ENCODE measurements at places on chromosomes 7 and 10.

GRCh38 chr7:112300831-112301407 lies 94.4 kb downstream of the ZNF277 start:
- no peak for DNase-seq

GRCh38 chr10:124389613-124390361 lies 28.9 kb downstream of the OAT start:
- no peak for DNase-seq

GRCh38 chr7:92806496-92806895 lies 29.9 kb downstream of the CDK6 start:
- DNase-seq: no peak

DNA sequence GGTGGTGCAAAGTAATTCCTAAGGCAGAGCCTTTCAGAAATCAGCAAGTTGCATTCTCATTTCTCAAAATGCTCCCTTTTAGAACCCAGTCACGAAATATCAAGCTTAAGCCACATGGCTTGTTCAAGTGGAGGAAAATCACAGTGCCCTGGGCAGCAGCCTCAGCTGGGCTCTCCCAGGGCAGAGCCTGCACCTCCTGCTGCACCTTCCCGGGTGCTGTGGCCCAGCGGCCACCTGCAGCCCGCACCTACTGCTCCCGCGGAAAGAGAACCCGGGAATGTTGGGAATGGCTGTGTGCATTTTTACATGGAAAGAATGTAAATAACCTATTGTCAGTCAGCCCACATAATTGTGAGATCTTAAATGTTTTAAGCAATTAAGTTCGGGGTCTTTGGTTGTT lies 396.5 kb upstream of the VSTM2A start:
- no peak for DNase-seq

- no peak for DNase-seq
Observed at GRCh38 chr10:102732661-102733060, 11.1 kb upstream of the WBP1L start.

- DNase-seq: no peak
Observed at GRCh38 chr7:140673774-140674155, 1.0 kb downstream of the ADCK2 start.

- DNase-seq: no peak
Observed at GRCh38 chr10:10584161-10584560, 433.5 kb upstream of the CELF2 start.

GRCh38 chr7:10707519-10707918 lies 266.2 kb upstream of the PHF14 start:
- no peak for DNase-seq

GRCh38 chr10:70832221-70832620 lies 16.5 kb downstream of the SGPL1 start:
- DNase-seq: no peak

- DNase-seq: peak; percentile 50
Observed at GRCh38 chr7:108299251-108299973, 156.8 kb downstream of the NRCAM start.

DNA sequence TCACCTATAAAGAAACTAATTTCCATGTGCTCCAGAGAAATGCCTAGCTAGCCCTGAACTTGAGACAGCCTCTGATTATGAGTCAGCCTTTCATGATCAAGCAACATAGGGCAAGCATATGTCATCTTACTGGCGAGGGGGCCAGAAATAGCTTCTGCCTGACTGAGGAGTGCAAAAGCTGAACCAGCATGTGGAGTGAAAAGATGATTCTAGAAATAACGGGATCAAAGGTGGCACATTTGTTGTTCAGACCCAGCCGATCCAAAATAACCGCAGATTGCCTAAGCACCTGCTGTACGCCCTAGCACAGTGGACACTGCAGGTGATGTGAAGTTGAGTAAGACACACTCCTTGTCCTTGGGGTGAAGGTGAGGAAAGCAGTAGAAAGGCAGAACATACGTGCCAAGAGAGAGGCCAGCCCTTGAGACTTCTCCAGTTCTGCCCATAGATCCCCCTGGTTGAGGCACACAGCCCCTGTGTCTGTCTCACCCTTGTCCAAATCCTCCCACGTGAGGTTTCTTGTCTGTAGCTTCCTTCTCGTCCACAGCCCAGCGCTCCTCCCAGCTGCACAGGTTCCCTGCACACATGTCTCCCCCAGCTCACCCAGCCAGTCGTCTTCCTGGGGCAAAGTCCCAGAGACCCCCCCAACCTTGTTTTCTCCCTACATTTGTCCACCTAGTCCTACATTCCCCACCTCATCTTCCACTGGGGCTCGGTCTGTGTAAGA lies 2.8 kb upstream of the BCL7B start:
- DNase-seq: peak; percentile 80

DNA sequence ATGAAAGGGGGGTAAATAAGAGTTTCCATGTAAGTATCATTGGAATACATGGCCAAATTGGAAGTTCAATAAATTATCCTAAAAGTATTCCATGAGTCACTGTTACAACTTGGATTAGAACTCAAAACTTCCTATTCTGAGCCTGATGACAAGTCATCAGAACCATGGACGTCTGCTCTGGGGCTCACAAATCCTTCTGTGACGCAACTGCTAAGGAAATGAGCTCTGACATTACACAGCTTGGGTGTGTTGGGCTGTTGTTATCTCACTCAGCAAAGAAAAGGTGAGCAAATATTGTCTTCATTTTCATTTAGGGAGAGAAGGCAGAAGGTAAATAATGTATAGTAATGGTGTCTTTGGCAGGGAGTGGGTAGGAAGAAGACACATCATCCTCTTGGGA lies 214.8 kb upstream of the ADO start:
- no peak for DNase-seq

DNA sequence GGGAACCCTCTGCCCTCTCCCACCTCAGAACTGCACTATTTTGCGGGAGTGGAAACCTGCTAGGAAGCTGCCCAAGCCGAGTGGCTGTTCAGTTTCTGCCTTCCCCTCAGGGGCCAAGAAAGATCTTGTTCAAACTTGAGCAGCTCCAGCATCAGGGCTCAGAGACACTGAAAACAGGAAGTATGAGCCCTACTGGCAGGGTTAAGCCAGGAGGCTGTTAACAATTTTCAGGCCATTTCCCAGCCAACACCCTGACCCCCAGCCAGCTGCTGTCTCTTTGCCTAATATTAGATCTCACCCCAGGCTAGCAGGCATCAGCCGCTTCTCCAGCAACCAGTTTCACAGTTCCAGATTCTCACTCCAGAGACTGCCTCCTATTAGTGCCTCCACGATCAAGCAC lies 9.2 kb downstream of the PLAU start:
- DNase-seq: no peak

DNA sequence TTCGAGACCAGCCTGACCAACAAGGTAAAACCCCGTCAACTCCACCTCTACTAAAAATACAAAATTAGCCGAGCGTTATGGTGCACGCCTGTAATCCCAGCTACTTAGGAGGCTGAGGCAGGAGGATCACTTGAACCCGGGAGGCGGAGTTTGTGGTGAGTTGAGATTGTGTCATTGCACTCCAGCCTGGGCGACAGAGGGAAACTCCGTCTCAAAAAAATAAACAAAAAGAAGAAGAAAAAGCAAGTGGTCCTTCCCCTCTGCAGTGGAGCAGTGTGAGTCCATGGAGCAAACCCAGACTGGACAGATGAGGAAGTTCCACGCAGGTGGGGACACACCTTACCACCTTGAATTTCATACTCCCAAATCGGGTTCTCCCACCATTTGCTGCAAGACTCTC lies 13.1 kb upstream of the SERPINE1 start:
- DNase-seq: no peak

DNA sequence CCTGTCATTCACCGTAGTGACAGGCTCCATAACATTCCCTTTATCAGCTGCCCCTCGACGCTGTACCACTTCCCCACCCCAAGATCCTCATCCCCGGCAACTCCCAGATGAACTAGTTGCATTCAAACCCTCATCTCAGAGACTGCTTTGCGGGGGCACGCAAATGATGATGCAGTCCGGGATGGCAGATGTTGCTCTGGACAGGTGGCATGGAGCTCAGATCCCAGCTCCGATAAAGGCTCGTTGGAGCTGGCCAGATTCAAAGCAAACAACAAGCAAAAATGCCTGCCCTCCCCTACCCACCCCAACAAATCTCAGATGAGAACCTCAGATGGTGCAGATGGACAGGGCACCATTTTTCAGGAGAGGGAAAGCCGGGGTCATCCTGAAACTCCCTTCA lies 46.7 kb downstream of the CARD11 start:
- DNase-seq: no peak

- DNase-seq: no peak
Observed at GRCh38 chr10:59965899-59966650, 59.7 kb upstream of the CCDC6 start.

DNA sequence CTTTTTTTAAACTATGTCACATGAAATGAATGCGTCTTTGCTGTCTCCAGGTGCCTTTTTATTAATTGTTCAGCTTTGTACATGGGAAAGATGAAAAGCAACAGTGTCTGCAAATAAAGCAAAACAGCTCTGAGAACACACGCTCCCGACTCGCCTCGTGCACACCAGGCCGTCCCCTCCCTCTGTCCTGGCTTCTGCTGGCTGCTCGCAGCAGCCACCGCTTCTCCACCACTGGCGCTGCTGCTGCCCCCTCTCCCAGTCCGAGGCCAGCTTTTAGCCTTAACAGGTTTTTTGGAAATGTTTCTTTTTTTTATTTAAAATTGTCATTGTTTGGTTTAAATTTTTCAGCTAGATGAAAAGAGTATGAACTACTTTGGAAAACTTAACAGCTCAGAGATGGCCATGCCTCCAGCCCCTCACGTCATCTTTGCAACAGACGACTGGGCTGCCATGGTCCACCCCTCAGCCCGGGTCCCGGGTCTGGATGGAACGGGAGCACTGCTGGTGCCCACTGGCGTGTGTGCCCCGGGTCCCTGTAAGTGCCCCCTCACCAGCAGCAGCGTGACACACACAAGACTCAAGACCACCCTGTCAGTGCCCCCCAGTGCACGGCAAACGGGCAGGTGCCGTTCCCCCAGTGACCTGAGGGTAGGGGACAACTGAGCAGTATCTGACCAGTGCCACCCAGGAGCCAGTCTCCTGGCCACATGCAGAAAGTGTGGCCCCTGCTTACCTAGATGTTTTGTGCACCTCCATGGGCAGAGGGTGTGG lies 415.6 kb upstream of the FOXK1 start:
- no peak for DNase-seq

DNA sequence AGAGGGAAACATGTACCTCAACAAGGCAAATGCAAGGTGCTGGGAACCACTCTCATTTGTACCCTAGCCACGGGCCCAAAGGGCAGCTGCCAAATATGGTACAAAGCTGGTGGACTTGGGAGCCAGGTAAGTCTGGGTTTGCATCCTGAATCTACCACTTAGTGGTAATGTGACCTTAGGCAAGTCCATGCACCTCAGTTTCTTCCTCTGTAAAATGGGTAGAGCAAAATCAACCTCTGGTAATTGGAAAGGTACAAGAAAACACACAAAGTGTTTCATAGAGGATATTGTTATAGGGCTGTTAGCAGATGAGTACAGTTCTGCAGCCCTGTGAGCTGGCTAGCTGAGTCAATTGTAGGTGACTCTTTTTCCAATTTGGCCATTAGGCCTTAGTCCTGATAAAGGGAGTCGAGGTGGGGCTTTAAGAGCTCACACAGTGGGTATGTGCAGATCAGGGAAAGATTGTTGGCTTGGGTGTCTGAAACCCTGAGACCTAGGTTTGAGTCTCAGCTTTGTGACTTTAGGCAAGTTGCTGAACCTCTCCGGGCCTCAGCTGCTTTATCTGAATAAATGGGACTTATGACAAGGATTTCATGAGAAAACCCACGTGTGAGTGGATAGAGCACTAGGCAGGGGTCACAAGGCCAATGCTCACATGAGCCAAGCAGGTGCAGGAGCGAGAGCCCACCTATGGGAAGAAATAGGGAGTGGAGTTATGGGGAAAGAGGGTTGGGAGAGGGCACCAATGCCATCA lies 121.3 kb upstream of the GDF10 start:
- DNase-seq: no peak

- no peak for DNase-seq
Observed at GRCh38 chr10:46553238-46554049, 3.0 kb downstream of the GPRIN2 start.

DNA sequence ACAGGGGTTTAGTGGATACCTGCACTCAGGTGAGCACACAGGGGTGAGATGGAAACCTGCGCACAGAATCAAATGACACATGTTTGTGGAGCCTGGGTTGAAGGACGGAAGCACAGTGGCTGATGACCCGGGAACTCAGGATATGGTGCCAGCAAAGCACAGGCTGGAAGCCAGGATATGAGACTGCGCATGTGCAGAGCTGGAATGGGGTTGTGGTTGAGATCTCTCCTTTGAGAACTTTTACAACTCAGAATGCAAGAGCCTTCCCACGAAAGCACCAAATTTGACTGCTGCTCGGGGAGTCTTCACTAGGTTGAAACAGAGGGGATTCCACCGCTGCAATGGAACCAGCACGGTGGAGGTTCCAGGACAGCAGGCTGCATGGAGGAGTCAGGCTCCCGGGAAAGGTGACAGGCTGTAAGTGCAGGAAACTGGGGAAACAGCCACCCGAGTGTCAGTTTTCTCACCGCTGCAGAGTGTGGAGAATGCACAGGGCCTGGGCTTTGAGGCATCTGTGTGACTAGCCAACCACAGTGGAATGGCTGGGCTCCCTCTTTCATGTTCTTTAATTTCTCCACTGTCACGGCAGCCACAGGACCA lies 133.4 kb upstream of the TCERG1L start:
- no peak for DNase-seq

DNA sequence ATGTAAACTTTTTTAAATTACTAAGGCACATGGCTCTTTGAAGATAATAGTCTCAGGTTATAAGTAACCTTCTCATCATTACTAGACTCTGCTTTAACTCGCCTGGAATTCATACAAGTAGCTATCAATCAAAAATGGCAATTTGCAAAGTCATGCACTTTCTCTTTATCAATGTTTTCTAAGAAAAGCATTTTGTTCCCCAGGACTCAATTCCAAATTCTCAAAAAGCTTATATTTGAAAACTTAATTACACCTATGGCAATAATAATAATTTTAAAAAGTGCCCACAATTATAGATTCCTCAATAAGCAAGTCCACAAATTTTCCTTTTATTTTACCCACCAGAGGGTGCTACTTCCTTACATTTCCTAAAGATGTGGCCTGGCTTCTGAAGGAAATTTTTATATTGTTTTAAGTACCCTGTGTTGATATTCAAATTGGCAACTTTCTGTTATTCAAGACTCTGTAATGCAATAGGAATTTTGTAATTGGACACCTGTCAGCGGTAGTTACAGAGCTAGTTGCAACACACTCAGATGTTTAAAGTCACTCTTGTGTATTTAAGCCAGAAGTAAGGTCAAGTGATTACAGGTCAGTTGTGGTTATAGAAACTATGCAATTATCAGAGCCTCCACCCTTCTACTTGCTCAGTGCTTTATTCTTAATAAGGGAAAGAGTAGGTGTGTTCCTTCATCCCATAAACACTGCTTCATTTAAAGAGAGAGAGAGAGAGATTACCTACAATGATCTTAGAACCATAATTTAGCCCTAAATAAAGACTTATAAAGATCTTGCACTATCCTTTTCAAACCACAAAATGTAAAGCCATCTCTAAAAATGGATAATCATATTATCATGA lies 47.1 kb upstream of the HYAL4 start:
- DNase-seq: peak; percentile 91

GRCh38 chr7:47036909-47037308 lies 545.0 kb downstream of the TNS3 start:
- no peak for DNase-seq

- no peak for DNase-seq
Observed at GRCh38 chr7:124033095-124033806, 384 bp upstream of the TMEM229A start.

- DNase-seq: no peak
Observed at GRCh38 chr10:97891497-97892167, 42.0 kb downstream of the GOLGA7B start.

GRCh38 chr7:39383136-39383535 lies 183.1 kb upstream of the YAE1 start:
- DNase-seq: no peak

Data from astrocyte of the spinal cord (primary cell).